Muscle of leg (tissue), 16 donors: ENCODE measurements at places on chromosomes 11 and 22. TPM values are rescaled to one million over a fixed set of nuclear protein-coding genes. Genes with fewer than 3 reads are reported as not detected.

DNA sequence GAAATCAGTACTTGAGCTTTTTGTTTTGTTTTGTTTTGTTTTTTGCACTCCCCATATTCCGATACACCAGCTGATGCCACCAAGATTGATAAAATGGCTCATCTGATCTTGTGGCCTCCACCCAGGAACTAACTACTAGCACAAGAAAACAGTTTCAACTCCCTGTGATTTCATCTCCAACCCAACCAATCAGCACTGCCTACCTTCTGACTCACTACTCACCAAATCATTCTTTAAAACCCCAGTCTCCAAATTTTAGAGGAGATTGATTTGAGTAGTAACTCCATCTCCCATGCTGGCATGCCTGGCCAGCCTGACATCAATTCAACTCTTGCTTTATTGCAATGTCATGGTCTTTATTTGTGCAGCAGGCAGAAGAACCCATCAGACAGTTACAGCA lies 16.1 kb upstream of the CRTAM start:
- DNase-seq: no peak

- no peak for DNase-seq
These were observed 30.7 kb downstream of the CLTCL1 start for GRCh38 chr22:19260804-19261203.

GRCh38 chr22:46902436-46902835 lies 140.0 kb downstream of the TBC1D22A start:
- no peak for DNase-seq

DNA sequence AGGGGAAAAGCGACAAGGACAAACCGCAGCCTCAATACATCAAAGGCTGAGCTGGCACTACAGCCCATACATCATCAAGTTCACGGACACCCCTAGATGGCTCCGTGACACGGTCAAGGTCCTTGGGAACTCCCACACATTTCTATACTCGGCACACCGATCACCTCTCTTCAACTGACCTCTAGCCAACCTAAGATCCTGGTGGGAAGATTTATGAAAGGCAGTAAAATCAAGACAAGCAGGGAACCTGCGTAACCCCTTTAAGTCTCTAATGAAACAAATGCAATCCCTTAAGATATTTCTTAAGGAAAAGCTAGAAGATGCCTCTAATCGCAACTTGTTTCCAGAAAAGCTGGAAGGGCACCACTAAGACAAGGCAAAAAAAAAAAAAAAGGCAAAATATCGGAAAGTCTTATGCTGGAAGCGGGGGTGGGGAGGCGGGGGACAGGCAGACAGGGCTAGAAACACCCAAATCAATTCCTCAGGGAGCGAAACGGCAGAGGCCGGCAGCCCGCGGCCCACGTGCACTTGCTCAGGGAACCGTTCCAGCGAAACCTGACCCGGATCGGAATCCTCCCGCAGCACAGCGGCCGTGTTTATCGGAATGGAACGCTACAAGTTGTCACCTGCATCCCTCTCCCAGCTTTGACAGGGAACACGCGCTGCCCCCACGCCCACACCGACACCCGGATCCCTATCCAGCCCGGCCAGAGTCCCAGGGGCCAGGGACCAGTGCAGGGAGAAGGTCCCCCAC lies 1.4 kb downstream of the ARHGAP20 start:
- peak; percentile 80 for DNase-seq

GRCh38 chr11:69196783-69197169 lies 41.0 kb downstream of the SMIM38 start:
- DNase-seq: no peak

DNA sequence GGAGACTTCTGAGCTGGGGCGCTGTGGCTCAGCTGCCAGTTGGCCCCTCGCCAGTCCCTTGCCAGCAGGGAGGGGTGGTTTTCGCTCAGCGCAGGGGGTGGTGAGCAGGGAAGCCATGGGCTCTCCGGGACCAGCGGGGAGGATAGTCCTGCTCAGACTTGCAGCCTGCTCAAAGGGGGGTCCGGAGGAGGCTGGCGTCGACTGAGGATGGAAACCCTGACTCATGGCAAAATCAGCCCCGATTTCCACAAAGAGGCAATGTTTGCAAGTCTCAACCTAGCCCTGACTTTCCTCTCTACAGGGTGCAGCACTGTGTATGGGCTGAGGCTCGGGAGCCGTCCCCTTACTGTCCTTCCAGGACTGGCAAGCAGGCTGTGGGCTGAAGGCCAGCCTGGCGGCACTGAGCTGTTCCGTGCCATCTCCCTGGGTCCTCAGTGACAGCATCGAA lies 35.1 kb downstream of the FBLN1 start:
- DNase-seq: peak; percentile 73

DNA sequence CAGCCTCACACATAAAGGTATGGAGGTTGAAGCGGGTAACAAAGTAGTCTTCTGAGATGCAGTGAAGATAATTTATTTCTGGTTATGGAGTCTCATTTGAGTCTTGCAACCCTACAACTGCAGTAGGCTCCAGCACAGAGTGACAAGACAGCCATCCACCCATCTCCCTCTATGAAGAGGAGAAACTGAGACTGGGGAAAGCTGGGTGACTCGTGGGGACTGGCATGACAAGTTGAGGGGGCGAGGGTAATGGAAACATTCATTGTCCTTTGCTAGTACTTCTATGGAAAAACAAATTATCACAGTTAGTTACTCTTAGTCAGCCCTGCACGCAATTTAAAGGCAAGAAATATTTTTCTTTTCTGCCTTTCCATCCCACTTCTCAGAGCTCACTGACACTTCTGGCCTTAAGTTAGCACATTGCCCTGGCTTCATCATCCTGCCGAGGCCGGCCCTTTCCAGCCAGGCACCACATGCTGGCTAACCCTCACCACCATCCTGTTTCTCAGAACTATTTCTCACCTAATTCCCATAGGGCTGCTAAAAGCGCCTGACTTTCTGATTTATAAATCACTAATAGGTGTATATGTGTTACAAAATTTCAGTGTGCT lies 361.1 kb downstream of the ETS1 start:
- DNase-seq: no peak

GRCh38 chr22:29798801-29799200 lies 31.6 kb downstream of the UQCR10 start:
- DNase-seq: no peak

DNA sequence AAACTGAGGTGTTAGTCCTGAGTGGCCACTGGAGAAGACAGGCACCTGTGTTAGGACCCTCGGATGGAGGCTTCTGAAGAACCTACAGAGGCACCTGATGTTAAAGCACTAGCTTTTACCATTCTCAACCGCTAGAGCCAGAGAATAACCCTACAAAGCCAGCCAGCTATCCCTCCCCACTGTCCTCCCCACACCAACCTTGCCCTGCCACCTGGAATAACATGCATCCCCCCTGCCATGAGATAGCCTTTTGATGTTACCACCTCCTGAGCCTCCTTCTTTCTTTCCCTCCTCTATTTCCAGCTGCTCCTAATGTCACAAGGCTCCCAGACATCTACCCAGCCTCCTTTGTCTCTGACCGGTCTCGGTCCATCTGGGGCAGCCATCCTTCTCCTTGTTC lies 28.1 kb downstream of the COMMD9 start:
- no peak for DNase-seq

- no peak for DNase-seq
These were observed 600 bp upstream of the CENPM start for GRCh38 chr22:41947424-41948080.

The KDM4D gene
- 1.4 TPM for total RNA-seq

The TYR gene
- total RNA-seq: not detected

The DMC1 gene
- total RNA-seq: 4.2 TPM

The GRIK4 gene
- 0.09 TPM for total RNA-seq

The OR52N4 gene
- total RNA-seq: not detected
